ENCODE measurements at places on chromosomes 2 and 18.

DNA sequence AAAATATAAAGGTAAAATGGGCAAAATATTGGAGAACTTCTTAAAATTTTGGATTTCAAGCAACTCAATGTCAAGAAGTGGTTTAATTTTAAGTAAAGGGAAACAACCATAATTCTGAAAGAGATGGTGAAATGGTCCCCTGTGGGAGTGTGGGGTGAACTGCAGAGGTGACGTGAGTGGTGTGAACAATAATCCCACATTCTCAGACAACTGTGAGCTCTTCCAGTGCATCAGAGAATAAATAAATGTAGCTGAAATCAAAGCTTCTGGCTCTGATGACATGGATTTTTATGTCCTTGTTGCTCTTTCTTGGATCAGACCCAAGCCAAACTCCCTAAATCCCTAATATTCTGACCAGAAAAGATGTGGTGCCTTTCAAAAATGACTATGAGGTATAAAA is 672.7 kb downstream of the ZEB2 start:
- no peak for DNase-seq

- no peak for DNase-seq
Observed at GRCh38 chr2:177535000-177535399, 142.4 kb downstream of the AGPS start.

DNA sequence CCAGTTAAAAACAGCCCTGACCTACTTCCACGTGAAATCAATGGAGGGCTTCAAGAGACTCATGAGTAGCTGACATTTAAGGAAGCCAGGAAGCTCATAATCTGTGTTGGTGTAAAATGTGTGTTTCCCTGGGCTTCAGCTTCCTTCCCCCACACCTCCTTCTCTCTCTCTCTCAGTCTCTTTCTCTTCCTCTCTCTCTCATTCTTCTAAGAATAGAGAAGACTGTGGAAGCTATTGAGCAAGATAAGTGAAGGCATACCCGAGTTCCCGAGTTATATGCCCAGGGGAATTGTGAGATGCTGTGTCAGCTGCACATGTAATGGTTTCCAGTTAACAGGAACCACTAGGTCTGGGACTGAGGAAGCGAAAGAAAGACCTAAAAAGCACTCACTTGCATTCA is 199.4 kb downstream of the NYAP2 start:
- DNase-seq = no peak

- no peak for DNase-seq
Observed at GRCh38 chr2:72896446-72896845, 9.2 kb downstream of the SPR start.

DNA sequence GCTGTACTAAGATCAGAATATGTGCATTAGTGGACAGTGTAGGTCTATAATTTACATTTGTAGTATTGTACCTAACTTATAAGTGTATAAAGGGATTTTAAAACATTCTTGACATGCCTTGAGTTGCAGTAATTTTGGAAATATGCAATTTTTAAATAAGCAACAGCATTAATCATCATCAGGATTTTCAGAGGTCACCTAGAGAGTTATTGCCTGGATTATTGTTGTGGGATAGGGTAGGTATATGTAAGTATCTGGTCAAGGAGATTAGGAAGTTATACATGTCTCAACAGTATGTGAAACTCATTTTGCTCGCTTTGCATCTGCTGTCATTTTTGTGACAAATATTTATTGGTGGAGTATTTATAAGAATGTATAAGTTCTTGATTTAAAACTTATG is 184.2 kb downstream of the WDR7 start:
- no peak for DNase-seq

DNA sequence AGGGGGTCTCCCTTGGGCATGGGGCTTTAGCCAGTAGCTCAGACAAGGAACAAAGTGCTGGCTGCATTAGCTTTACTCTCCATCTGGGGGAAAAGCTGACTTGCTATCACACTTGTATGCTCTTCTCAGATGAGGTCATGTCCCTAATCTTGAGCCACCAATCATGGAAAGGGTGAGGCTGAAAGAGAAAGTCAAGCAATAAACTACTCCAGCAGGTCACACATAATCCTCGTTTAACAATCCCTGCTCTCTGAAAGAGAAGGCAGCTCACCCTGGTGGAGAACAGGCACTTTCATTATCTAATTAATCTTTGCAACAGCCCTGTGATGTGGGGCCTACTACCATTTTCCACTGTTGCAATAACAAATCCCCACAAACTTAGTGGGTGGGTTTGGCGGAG is 129.7 kb upstream of the CAPN13 start:
- no peak for DNase-seq
